ENCODE measurements at places on chromosomes 4 and X. TPM values are rescaled to one million over a fixed set of nuclear protein-coding genes. Genes with fewer than 3 reads are reported as not detected.

GRCh38 chrX:98207947-98208346 lies 1324.2 kb downstream of the RPA4 start:
- H3K4me1 ChIP-seq, result no peaks in the 10 kb centered on the region
- DNase-seq, result no peak
- no peaks in the 10 kb centered on the region for H3K36me3 ChIP-seq
- H3K27me3 ChIP-seq, result no peaks in the 10 kb centered on the region
- no peak overlapping the region for H3K4me3 ChIP-seq

GRCh38 chr4:44149282-44149681 lies 299.3 kb downstream of the KCTD8 start:
- H3K36me3 ChIP-seq, result no peaks in the 10 kb centered on the region
- no peaks in the 10 kb centered on the region for H3K4me1 ChIP-seq
- H3K27me3 ChIP-seq, result no peaks in the 10 kb centered on the region
- H3K27ac ChIP-seq, result no peak overlapping the region
- DNase-seq, result no peak
- no peak overlapping the region for H3K4me3 ChIP-seq

DNA sequence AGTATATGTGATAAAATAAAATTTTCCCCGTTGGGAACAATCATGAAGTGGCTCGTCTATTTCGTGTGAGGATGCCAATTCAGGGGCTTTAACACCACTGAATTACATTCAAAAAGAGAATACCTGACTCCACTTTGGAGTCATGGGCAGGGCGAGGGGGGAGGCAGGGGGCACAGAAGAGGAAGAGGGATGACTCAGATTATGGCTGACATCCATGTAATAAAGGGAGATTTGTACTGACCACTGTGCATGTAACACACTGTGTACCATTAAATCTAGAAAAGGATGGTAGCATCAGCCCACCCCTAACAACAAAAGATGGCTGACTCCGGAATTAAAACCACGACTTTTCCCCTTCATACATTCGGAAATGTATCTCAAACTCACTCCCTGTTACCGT lies 1.3 kb downstream of the SLC9A7 start:
- no peaks in the 10 kb centered on the region for H3K36me3 ChIP-seq
- no peak overlapping the region for H3K4me3 ChIP-seq
- no peak for DNase-seq

Gene ZNF827
- total RNA-seq, result 22.0 TPM

DNA sequence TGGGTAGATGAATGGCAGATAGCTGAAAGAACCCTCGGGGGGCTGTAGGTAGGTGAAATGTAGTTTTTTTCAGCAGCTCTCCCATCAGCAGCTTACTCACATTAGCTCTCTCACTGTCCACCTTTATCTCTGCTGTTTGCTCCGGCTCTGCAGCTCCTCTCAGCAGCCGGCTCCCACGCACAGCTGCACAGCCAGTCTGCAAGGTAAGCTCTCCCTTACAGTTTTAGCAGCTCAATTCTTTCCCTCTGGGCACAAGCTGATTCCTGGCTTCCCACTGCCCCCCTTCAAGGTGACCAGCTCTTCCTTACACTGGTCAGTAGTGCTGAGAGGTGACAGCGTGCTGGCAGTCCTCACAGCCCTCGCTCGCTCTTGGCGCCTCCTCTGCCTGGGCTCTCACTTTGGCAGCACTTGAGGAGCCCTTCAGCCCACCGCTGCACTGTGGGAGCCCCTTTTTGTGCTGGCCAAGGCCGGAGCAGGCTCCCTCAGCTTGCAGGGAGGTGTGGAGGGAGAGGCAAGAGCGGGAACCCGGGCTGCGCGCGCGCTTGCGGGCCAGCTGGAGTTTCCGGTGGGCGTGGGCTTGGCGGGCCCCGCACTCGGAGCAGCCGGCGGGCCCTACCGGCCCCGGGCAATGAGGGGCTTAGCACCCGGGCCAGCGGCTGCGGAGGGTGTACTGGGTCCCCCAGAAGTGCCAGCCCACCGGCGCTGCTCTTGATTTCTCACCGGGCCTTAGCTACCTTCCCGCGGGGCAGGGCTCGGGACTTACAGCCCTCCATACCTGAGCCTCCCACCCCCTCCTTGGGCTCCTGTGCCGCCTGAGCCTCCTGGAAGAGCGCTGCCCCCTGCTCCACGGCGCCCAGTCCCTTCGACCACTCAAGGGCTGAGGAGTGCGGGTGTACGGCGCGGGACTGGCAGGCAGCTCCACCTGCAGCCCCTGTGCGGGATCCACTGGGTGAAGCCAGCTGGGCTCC lies 393.6 kb downstream of the CENPC start:
- no peaks in the 10 kb centered on the region for H3K36me3 ChIP-seq
- no peak overlapping the region for H3K27ac ChIP-seq
- no peak for DNase-seq

Gene ODAM
- total RNA-seq, result not detected

DNA sequence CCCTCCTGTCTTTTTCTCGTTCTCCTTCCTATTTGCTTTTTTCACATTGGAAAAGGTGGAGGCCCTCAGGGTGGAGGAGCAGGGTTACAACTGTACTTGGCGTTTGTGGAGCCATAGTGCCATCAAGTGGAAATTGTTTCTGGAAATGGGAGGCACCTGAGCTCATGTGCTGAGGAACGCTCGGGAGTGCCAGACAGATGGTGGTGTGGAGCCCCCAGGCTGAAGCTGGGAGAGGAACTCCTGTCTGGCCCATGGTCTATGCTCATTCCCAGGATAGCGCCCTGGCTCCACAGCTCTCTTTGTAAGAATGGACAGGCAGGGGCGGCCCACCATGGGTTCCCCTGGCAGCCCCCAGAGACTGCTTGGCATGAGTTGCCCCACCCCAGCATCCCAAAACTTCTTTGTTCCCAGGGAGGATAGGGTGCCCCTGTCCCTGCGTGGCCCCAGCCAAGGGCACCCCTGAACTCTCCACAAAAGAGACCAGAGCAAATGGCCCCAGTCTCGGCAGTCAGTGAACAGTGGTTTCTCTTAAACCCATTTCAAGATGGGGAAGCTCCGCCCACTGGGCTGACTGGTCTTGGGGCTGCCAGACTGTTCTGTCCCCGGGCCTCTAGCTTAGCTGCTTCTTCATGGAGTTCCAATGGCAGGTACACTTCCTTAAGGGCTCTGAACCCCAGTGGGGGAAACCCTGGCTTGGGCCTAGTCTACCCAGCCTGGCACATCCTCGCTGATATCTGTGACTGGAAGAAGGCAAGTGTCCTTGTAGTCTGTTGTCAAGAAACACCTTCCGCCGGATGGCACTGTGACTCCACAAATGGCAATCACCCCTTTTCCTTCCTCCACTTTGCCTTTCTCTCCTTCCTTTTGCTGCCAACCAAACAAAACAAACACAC lies 70.1 kb downstream of the NBDY start:
- H3K27ac ChIP-seq, result no peak overlapping the region
- no peaks in the 10 kb centered on the region for H3K27me3 ChIP-seq
- H3K36me3 ChIP-seq, result no peaks in the 10 kb centered on the region
- no peak overlapping the region for H3K4me3 ChIP-seq
- DNase-seq, result no peak

Measured in heart right ventricle (tissue), 16 donors.